ENCODE measurements at places on chromosomes 13 and 19. TPM values are rescaled to one million over a fixed set of nuclear protein-coding genes. Genes with fewer than 3 reads are reported as not detected.

DNA sequence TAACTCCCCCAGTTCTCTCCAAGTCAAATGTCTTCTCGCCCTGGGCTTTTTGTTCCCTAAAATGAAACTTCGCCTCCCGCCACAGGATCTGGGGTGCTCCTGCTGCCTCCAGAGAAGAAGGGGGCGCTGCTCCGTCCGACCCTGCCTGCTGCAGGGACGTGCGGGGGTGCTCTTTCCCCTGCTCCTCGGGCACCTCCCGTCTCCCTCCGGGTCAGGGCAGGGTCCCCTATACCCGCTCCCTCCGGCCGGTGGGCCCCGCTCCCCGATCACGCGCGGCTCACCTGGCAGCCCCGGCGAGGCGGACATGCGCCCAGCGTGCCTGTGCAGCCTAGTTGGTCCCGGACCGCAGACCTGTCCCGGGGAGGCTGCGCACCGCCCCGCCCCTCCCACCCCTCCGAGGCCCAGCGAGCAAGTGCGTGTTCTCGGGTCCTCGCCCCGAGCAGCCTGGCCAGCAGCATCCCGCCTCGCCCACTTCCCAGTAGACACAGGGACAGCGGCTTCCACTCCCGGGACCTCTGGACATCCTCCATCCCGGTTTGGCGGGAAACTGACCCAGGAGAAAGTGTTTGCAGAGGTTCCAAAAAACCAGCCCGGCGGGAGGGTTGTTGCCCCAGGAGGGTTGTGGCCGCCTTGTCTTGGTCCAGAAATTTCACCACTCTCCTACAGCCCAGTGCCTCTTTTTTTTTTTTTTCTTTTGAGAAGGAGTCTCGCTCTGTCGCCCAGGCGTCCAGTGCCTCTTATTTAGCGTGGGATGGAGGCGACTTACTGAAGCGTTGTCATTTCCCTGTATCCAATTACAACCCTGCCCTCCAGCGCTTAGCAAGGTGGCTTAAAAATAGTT, at the start of gene OXGR1:
OXGR1 (minus strand) TSS at position 460 of the 841 bp plus-strand sequence. CDS start 6,717 bp downstream, outside the sequence.
- DNase-seq, result no peak

DNA sequence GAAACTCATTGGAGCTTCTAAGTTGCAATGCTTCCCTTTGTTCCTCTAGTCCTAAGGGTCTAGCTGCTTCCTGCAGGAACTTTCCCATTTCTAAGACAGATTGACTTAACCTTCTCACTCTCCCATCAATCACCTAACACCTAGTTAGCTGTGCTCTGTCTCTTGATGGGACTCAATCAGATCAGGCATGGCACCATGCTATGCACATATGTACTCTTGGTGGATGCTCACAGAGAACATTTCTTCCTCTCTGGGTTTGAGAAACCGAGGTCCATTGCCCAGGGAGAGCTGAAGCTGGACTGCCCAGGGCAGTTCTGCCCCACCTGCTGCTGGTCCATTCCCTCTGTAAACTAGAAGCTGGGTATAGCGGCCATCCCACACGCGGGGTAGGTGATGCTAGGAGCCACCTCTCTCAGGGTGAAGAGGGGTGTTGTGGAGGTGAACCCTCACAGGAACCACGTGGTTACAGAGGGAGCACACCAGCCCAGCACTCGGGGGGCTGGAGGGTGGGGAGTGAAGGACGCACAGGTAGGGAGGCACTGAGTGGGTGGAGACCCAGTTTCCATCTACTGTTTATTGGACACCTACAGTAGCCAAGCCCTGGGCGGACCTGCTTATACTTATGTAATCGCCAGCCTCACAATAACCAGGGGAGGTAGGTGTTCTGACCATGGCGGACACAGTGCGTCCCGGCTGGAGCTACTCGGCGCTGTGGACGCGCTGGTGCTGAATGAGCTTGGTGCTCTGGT, 3.1 kb upstream of the UBE2M start:
- DNase-seq, result no peak

The C19orf67 gene
- not detected for total RNA-seq

DNA sequence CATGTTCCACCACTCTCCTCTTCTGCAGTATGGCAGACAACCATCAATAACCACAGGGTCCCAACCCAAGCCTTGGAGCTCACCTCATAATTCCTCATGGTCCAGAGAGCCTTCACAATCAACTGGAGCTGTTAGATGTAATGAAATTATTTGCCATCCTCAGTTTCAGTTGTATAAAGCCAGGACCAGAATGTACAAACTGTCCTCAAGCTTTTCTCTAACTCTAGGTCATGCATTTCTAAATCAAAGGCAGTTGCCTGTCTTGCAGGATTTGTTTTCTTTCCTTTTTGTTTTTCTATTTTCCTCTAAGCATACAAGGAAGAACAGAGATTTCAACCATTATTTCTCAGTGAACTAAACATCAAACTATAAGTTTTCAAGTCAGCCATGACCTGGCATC, 182.5 kb upstream of the SERP2 start:
- no peak for DNase-seq

DNA sequence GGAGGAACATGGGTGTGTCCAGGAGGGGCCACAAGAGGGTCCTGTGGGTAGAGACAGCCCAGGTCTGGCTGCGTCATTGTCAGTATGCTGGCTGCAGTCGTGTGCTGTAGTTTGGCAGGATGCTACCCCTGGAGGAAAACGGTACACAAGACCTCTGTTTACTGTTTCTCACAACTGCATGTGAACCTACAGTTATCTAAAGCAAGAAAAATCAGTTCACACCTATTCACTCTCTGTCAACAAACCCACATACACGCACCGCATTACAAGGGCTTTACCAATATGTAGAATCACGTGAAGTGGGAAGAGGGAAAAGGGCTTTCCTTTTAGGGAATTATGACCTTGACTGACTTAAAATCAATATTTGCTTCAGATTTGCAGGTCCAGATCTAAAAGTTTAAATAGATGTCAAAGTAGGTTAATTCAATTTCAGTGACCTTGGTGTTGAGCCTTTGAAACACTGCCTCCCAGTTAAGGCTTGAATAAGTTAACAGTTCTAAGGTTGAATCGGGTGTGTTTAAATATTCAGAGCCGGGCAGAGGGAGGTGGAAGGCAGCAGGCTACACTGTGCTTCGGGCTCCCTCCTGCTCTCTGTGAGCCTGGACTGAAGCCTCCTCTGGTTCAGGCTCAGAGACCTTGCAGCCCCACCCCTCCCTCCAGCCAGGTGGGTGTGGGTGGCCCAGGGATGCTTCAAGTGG, 17.2 kb upstream of the MCF2L start:
- DNase-seq, result no peak

DNA sequence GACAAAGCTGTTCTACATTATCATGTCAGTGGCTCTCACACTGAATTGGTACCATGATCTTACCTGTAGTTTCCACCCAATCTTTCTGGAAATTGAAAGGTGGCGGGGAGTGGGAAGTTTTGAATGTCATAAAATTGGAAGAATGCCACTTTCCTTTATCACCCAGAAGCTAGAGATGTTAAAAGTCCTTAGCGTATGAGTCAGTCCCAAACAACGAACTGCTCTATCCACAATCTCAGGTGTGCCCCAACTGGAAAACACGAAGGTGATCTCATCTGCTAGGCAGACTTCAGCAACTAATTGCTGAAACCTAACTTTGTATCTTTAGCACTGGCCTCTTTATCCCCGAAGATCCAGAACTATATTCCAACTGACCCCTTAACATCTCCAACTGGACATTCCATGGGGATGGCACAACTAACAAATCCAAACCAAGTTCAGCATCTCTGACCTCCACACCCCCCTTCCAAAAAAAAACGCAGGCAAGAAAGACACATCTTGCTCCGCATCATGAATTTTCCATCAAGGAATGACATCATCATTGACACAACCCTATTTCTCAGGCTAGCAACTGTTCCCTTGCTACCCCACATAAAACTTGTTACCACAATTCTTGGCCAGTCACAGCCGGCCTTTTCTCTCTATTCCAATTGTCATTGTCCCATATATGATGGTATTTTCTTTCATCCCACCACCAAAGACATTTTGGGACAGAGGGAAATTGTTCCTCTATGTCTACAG, 175.4 kb downstream of the KLF12 start:
- no peak for DNase-seq

DNA sequence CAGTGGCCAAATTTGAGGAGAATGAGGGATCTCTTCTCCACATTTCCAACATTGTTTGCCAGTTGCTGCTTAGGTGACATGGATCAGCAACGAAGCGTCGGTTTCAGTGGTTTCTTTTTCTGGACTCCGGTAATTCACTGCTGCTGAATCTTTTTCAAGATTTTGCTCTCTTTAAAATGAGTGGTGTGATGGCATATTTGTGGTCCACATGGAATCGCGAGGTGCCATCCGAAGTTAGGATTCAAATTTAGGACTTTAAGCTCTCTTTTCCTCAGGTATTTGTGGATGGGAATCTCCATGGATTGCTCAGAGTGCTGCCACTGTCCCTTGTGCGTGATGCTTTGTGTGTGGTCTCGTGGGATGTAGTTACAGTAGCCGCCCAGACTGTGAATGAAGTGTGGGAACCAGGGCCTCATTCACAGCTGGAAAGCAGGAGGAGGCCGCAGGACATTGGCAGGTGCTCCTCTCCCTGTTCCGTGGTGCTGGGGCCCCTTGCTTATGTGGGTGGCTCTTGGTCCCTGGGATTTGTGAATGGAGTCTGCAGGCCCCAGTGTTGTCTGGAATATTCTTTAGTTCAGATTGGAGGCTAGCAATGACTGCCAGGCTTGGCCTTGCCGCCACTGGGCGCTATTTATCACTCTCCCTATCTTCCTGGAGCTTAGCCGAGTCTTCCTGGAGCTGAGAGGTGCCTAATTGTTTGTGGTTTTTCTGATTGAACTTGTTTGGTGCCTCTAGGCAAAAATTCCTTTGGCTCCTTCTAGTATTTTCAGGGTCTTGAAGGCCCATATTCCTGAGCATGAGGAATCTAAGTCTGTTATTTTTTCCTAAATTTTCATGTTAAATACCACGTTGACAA, 1.5 kb downstream of the ILF3 start:
- DNase-seq, result no peak

DNA sequence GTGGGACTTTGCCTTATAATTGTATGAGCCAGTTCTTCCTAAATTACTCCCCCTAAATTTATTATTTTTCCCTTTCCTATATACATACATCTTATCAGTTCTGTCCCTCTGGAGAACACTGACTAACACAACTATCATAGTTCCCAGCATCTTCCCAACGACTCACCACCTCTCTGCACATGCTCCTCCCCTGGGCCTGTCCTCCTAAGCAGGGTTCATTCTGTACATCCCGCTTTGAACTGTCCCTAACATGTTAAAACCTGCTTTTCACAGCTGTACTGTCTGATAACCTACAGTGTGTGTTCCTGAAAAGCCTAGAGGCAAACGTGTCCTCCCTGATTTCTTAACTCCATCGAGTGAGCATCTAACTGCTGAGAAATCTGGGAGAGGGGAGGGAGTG, 141.7 kb downstream of the EFNB2 start:
- no peak for DNase-seq

The LNX2 gene
- 4.6 TPM for total RNA-seq

DNA sequence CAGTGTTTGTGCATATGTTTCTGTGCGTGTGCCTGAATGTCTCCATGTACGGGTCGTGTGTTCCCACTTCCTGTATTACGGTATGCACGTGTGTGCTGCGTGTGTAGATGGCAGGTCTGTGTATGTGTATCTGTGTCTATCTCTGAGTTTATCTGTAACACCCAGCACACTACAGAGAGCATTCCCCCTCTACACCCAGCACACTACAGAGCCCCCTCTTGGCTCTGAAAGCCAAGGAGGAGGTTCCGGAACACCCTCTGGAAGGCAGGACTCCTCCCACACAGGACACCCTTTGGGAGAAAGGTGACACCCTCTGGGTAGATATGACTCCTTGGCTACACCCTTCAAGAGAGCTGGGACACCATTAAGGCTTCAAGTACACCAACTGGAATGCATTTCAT, 2.1 kb upstream of the ERFL start:
- DNase-seq, result no peak

DNA sequence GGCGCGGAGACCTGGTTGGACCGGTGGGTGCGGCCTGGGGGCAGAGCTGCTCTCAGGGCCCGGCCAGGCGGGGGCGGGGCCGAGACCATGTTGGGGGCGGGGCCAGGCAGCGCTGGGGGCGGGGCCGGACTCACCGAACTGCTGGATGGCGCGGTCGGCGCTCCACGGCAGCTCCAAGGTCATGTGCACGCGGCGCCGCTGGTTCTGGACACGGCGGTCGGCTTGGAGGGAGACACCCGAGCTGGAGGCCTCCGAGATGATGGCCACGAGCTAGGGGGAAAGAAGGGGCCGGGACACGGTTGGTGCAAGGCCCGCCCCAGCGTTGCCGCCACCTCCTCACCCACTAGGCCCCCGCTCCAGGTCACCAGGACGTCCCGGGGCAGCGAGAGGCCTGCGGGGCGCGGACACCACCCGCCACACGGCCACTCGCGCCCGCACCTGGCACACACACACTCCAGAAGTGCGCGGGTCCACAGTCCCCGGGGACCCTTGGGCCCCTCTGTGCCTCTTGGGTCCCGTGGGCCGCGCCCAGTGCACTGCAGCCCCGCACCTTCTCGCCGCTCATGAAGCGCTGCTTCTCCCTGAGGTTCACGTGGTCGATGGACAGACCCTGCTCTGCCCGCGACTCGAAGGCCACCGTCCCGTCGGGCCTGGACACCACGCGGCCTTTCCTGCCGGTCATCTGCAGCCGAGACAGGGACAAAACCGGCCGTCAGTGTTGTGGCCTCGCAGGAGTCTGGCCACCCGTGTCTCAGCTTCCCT, 8.7 kb downstream of the GPX4 start:
- no peak for DNase-seq

The ABHD13 gene
- 3.8 TPM for total RNA-seq
